ENCODE measurements at places on chromosomes 3 and 15.

- DNase-seq, result peak; percentile 30
Observed at GRCh38 chr3:159828542-159828943, 160.1 kb upstream of the IL12A start.

- no peak for DNase-seq
Observed at GRCh38 chr3:49634736-49635135, 39.4 kb upstream of the APEH start.

DNA sequence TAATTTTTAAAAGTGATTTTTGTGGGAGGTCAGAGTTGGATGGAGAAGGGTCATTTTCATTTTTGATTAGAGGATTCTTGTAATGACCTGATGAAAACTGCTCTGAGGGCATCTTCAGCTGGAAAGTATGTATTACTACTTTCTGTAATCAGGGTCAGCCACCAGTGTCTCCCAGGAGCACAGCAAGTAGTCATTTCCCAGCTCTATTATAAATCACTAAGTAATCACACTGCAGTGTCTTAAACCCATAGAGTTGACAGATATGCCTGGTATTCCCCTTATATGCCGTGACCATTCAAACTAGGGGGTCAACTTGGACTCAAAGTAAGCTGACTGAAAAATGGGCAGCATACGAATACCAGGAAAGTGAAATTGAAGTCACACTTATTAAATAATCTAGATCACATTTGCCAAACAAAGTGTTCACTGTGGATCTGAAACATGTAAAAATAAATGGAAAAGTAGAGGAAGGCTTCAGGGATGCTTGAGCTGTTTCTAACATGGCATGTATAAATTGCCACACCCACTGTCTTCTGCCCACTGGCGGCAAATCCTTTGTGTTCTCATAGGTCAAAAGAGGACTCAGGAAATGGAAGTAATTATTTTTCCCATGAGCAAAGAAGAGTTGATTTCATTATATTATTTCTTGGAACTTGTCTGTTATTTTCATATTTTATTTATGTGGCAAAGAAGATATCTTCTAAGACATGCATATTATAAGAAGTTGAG is 105.7 kb downstream of the MBNL1 start:
- DNase-seq, result no peak

DNA sequence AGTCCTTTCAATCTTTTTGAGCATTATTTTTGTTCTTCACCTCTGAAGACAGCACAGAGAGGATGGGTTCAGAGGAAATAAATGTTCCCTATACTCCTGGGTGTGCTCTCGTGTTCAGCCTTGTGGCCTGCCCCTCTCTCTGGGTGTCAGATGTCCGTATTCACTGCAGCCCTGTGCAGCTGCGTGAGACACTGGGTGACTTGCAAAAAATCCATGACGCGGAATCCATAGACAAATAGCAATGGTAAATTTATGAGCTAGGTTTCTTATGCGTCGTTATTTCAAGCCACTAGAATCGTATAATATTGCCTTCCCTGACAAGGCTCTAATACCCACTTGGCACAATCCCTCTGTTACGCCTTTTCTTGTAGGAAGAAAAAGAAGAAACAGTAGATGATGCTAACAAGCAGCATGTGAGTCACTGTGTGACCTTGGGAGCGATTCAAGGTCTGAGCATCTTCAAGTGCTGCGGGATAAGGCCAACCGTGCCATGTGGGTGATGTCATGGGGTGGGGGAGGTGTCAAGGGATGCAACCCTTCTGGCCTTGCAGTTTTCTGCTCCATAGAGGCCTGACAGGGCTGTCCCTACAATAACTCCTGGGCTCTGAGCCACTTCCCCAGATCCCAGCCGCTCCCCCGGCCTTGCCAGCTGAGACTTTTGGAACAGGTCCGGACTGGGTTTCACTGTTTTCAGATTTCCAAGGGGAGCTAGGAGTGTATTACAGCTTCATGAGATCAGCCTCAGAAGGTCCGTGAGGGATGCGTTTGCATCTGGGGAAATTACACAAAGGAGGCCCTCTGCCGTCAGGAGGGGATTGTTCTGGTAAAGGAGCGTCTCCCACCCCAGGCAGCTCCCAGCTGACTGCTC is 47.6 kb upstream of the POMGNT2 start:
- peak; percentile 5 for DNase-seq

DNA sequence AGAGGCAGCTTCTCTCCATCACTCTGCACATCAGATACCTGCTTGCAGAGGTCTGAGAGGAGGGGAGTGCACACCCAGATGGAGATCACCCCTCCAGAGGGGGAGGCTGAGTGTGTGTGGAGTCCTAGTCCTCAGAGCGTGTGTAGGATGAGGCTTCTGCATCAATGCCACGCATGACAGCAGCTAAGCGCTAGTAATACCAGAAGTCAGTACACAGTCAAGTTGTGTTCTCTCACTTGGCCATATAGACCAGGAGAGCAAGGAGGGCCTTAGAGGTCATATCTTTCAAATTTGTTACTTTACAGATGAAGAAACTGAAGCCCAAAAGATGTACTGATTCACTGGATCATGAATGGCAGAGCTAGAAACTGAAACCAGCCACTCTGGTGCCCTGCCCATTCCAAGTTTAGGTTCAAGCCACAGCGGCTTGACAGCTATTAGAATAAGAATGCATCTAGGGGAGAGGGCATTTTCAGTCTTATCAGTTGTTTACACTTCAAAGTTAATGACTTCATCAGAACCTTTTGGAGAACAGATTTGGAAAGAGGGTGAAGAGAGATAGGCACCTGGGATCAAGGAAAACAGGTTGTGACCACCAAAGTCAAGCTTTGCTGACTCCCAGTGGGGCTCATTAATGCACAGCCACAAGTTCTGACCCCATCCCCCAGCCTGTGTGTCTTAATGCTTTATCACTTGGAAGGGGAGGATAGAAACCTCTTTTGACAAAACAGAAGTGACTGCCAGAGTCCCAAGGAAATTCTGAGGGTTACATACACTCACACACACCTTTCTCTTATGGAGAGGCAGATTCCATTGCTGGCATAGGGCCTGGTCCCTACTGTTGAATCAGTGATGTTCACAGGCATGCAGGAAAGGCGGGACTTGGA is 310.3 kb downstream of the CHST2 start:
- no peak for DNase-seq

DNA sequence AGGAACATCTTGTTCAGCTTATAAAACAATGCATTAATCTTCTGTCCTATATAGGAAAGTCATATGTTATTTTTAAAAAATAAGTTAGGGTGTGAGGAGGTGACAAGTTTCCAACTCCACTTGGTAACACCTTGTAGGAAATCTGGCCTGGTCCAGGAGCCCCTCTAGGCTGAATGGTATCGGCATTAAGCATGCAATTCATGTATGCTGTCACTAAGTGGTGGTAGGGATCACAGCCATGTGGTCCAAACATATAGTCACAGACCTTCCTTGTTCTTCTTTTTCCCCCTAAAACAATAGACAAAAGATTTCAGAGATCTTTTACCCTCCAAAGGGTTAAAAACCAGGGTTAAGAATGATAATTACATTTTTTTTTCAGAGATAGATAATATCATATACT is 4.2 kb upstream of the APBA2 start:
- no peak for DNase-seq

- DNase-seq, result no peak
Observed at GRCh38 chr3:144244662-144245061, 273.0 kb downstream of the DIPK2A start.

GRCh38 chr3:40801284-40801741 is 276.6 kb downstream of the ZNF621 start:
- no peak for DNase-seq

DNA sequence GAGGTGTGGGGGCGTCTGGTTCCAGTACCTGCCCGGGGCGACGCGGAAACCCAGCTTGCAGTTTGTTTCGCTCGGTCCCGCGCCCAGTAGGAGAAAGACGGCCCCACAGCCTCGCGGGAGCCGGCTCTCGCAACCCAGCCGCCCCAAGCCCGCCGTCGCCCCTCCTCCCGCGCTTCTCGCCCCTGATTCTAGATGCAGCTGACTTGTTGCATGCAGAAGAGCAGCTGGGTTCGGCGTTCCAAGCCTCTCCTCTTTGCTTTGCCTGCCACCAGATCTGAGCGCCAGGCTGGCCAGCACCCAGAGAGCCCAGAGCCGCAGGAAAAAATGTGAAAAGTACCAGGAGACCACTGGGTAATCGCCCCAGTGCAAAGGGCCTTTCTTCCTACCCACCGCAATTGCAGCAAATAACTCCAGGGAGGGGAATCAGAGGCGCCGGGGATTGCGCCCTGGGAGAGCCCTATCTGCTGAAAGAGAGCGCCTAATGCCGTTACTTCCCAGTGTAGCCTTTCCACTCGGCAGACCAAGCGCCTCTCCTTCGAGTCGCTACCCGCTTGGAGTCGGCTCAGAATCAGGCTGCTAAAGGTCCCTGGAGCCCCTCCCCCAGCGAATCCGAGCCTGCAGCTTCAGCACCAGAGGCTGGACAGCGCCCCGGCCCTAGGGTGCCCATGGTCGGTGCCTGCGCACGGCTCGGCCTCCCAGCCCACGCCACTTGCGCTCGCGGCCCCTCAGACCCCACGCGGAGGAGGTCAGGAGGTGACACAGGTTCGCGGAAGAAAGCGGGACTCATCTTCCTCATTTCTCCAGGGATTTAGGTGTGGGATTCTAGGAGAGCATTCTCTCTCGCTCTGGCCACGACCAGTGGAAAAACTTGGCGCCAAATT is 15.7 kb upstream of the AEN start:
- no peak for DNase-seq

DNA sequence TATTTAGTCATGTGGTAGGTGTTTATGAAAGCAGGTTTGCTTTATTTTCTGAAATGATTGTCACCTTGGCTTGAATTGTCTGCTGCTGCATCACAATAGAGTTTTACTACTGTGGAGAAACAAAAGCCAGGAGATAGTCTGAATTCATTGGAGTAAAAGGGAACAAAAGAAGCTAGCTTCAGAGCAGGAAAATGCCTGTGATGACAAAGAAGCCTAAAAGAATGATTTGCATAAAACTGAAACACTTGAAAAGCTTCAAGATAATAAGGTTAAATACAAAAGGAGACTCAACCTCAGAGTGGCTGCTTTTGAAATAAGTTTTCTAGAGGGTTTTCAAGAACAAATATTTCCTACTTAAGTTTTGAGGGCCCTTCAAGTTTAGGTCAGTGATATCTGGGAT is 138.3 kb downstream of the PTPRG start:
- no peak for DNase-seq

GRCh38 chr15:48397841-48398240 is 66.6 kb downstream of the DUT start:
- DNase-seq, result no peak

- DNase-seq, result no peak
Observed at GRCh38 chr3:72041511-72041910, 256.6 kb upstream of the PROK2 start.
